ENCODE measurements at places on chromosomes 12 and 14. TPM values are rescaled to one million over a fixed set of nuclear protein-coding genes. Genes with fewer than 3 reads are reported as not detected.

Gene TGM1
- total RNA-seq, result 9.5 TPM

Gene CCDC175
- total RNA-seq, result 0.16 TPM

Gene LRTM2
- total RNA-seq, result not detected

Gene TFCP2
- total RNA-seq, result 45.6 TPM

Gene MANSC4
- total RNA-seq, result 0.29 TPM

Gene GALNT6
- 14.3 TPM for total RNA-seq

Gene RPS6KA5
- total RNA-seq, result 11.0 TPM

Gene SLC39A2
- total RNA-seq, result 2.7 TPM

Gene CATSPERB
- total RNA-seq, result 0.61 TPM
